Ovary (tissue), 10 donors: ENCODE measurements at places on chromosomes 12 and 14. TPM values are rescaled to one million over a fixed set of nuclear protein-coding genes. Genes with fewer than 3 reads are reported as not detected.

Gene CCDC175
- total RNA-seq, result not detected

Gene MYH6
- total RNA-seq, result 1.1 TPM

Gene RHEBL1
- not detected for total RNA-seq

- DNase-seq, result no peak
Observed at GRCh38 chr12:79895071-79895470, 39.8 kb downstream of the PPP1R12A start.

DNA sequence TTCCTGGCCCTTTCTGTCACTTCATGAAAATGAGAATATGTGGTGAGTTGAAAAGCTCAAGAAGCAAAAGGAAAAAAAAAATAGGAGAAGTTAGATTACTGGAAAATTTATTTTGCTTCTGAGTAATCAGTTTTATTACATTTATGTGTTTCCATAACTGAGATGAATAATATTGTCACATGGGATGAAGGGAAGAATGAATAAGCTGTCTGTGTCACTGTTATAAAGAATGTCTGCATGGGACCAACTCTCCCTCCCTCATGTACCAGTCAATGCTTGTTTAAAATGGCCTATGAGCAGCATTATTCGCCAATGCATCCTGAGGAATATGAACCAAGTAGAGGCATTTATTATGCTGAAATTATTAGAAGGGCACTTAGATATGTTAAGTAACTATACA, 246.3 kb downstream of the PRKD1 start:
- DNase-seq, result no peak
